OCI-LY7 (cell line): ENCODE measurements at places on chromosomes 5 and 9.
A peak's percentile ranks its signal among the peaks of the same experiment; 100 is the strongest.

GRCh38 chr9:70586476-70586875 is 172.0 kb upstream of the KLF9 start:
- no peak for DNase-seq

- no peak for DNase-seq
These were observed 78.9 kb downstream of the ALDH7A1 start for GRCh38 chr5:126516133-126516532.

DNA sequence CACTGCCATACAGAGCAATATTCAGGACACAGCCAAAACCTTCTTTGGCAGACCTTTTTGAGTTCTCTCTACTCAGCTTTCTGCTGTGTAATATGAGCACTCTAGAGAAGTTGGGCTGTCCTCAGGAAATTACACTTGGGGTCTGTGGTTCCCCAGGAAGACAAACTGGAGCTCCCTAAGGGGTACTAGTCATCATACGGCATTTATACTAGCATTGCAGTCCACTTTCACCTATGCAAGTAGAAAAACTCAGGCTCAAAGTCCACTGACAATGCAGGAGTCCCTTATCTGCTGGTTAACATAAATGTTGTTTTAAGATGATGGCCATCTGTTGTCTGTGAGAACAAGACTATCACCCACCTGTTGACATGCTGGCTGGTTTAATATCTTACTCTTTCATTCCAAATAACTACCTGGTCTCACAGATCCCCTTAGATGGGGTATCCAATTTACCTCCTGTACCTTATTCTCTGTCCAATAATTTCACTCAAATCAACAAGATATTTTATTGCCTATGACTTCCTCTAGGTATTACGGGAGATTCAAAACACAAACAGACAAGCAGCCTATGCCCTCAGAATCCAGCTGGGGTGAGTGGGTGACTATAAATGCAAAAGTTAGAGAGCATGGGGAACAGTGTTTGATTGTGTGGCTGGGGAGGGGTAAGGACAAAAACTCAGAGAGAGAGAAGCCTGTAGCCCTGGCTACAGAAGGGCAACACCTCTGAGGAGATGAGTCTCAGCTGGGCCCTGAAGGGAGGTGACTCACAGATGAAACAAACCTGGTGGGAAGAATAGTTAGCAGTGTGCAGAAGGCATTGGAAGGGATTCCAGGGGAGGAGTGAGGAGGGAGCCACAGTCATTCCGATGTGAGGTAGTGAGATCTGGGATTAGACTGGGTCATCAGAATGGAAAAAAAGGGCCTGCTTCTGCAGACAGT is 10.2 kb downstream of the DOCK8 start:
- DNase-seq, result no peak

DNA sequence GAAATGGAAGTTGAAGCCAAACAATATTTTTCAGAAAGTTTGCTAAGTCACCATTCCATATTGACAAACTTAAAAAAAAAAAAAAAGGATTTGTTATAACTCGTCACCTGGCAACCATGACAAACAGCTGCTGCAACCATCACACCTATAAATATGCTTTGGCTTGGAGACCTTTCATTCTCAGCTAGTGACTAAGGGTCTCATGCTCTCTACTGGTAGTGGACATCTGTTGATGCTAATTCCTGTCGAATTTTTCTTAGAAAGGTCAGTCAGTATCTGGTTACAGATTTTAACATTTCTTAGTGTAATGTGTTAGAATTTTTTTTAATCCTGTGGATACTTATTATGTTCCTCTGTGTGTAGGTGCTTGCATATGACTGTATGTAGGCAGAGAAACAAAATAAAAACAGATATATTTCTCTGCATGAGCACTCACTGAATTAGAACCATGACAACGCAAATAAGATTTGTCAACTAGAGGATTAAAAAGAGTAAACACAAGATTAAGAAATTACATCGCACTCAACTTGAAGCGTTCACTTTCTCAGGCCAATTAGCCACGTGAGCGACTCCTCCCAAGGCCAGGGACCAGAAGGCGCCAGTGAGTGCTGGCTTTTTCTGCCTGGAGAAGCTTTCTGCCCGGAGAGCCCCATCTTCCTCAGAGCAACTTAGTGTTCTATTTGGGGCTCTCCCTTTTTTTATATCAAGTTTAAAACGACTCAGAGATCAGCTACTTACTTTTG is 27.0 kb upstream of the ZNF622 start:
- DNase-seq, result no peak

- no peak for DNase-seq
These were observed 424.6 kb upstream of the KLF4 start for GRCh38 chr9:107914151-107914550.

DNA sequence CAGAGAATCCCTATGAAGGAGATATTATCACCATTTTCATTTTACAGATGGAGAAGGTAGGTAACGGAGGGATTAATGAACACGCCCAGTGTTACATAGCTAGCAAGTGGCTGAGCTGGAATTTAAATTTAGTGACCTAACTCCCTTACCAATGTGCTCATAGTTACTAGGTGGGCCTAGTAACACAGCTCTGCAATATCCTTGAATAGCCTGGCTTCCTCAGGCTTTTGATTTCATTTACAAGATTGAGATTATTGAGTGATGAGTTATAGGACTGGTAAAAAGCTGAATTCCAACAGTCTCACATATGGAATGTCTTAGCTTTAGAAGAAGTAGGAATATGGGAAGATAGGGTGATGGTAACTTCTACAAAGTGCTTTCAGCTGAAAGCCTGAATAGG is 336.3 kb upstream of the KIF2A start:
- no peak for DNase-seq

DNA sequence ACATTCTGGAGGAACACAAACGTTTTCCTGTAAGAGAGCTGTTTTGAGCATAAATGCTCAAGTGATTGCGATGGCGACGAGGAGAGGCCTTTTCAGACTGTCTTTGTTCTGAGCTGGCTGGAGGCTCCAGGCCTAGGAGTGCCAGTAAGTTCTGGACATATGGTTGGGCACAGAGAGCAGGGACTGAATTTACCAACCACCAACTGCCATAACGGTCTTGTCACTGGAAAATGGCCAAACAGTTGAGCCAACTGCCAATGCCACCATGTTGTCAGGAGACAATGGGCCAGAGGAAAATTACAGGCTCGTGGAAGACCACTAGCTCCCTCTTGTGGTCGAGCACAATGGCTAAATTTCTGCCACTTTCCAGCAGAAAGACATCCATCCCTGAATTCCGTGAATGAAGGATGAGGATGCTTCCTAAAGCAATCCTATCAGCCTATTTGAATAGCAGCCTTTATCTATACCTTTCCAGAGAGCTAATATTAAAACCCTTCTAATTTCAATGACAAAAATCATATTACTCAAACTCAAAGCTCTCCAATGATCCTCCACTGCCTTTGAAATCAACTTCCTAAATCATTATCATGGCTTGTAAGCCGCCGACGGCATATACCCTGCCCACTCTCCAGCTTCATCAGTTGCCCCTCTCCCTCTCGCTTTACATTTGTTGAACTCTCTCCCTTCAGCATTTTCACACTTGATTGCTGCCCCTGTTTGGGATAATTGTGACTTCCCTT is 66.9 kb upstream of the GLIS3 start:
- DNase-seq, result peak; percentile 32

DNA sequence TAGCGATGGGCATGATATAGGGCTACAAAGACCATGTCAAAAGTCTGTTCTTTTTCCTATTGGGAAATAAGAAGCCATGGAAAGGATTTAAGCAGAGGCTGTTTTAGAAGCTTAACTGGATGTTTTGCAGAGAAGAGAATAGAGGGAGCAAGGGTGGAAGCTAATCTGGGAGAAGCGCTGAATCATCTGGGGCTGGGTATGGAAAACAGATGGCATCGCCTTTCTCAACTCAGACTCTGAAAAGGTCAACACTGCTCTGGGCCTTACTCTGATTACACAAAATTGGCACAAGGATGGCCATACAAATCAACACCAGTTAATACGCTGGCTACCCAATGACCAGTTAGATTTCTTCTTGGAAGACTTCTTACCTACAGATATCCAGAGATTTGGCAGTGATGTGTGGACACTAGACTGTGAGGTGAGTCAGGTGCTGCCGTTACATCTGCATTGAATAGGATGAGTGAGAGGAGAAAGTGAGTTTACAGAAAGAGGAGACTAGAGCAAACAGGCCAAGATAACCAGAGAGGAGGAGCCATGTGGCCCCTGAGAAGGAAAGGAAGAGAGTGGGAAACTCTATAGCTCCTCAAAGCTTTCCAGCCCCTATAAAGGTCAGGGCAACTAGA is 6.2 kb upstream of the TCERG1 start:
- DNase-seq, result no peak

- no peak for DNase-seq
These were observed 6.8 kb upstream of the ZBTB34 start for GRCh38 chr9:126853667-126854066.

DNA sequence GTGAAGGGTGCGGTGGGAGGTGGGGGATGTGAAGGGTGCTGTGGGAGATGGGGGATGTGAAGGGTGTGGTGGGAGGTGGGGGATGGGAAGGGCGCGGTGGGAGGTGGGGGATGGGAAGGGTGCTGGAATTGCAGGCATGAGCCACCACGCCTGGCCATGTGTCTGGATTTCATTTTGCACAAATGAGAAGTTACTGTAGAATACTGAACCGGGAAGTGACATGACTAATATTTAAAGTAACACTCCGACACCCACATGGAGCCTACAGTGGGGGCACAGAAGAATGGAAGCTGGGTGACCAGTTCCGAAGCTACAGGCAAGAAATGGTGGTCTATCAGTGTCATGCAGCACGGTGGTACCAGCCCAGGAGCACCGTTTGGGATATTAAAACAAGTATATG is 69.9 kb upstream of the SPTLC1 start:
- DNase-seq, result no peak

- peak; percentile 28 for DNase-seq
These were observed 156.2 kb upstream of the S1PR3 start for GRCh38 chr9:88835038-88835466.

GRCh38 chr9:3467593-3468219 is 58.1 kb downstream of the RFX3 start:
- DNase-seq, result peak; percentile 81

- peak; percentile 7 for DNase-seq
These were observed 391.1 kb upstream of the ZNF608 start for GRCh38 chr5:125137535-125137934.

DNA sequence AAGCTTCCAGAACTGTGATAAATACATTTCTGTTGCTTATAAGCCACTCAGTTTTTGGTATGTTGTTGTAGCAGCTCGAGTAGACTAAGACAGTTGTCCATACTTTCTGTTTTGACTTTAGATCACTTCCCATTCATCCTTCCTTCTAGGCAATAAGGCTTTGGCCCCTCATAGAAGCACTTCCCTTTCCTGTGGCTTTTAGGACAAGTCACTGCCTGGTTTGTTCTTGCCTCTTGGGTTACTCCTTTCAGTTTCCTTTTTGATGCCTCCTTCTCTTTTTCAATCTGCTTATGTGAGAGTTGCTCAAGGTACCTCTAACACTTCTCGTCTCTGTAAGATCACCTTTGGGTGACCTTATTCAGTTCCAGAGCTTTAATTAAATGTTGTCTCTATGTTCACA is 72.4 kb upstream of the NTRK2 start:
- no peak for DNase-seq

GRCh38 chr5:123360201-123360571 is 63.0 kb downstream of the CEP120 start:
- no peak for DNase-seq
